ENCODE measurements at places on chromosomes 4 and X.

DNA sequence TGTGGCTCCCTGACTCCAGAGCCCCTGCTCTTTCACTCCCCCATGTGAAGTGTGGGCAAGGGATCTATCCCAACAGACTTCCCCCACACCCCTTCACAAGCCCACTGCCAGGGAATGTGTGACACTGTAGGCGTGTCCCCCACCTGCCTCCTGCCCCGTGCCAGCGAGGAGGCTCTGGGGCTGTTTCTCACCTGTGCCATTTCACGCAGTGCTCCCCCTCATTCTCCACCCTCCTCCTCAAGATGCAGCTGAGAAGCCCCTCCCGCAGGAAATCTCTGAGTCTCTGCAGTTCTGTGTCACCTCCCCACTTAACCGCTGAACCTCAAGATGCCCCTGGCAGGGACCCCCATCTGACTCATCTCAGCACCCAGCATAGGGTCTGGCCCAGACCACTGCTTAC, 5.4 kb downstream of the MAN2B2 start:
- no peak for DNase-seq

- no peak for DNase-seq
These were observed 373.1 kb upstream of the HS3ST1 start for GRCh38 chr4:11801466-11802446.

- DNase-seq = peak; percentile 62
These were observed 14.3 kb upstream of the CORIN start for GRCh38 chr4:47852136-47852535.

DNA sequence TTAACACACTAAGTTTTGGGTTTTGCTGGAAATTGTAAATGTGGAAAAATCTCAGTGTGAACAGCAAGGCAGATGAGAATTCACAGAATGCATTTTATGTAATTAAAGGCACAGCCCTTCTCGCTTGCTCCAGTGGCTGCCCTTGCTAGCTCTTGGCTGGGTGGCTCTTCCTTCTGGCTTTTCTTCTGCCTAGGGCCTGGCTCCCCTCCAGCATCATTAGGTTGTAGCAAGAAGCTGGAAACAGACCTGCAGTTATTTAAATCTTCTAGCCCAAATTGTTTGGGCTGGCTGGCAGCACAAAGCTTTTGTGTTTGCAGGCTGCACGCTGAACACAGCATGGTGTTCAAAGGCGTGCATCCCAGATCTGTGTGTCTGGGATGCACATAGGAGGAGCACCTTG, 56.5 kb downstream of the LIMCH1 start:
- peak; percentile 27 for DNase-seq

DNA sequence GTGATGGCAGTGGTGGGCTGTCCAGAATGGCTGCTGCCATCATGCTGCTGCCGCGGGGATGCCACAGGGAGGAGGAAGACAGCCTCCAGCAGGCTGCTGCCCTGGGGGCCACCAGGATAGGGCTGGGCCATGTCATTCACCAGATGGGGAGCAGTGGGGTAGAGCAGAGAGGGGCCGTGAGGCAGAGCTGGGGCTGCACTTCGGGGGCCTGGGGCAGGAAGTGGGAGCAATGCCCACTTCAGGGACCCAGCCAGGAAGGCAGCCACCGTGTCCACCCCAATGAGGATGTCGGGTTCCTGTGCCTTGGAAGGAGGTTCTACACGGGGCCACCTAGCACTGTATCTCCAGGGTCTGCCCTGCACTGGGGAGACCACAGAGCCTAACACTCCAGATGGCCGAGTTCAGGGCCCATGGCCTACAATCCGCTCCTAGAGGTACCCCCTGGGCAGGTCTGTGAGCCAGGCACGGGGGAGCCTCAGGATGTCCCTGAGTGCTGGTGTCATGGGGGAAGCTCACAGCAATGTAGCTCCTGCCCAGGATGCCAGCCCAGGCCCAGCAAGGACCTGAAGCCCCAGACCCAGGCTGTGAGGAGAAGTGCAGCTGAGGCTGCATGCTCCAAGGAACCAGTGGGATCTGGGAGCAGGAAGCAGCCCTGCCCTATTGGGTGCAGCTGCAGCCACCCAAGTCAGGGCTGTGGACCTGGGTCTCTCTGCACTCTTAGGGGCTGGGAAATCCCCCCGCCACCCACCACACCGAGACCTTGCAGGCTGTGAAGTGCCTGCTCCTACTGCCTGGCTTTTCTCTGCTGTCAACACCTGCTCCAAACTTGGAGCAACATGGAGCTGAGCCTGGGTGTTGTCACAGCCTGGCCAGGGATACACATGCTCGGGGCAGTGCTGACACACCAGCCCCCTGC, 140.3 kb downstream of the PDHA2 start:
- DNase-seq = no peak

GRCh38 chr4:127491571-127491970, 141.2 kb upstream of the INTU start:
- DNase-seq = no peak

- no peak for DNase-seq
These were observed 35.9 kb downstream of the MAGEA1 start for GRCh38 chrX:153214934-153215333.

- DNase-seq = no peak
These were observed 48.3 kb downstream of the STBD1 start for GRCh38 chr4:76354517-76355473.

DNA sequence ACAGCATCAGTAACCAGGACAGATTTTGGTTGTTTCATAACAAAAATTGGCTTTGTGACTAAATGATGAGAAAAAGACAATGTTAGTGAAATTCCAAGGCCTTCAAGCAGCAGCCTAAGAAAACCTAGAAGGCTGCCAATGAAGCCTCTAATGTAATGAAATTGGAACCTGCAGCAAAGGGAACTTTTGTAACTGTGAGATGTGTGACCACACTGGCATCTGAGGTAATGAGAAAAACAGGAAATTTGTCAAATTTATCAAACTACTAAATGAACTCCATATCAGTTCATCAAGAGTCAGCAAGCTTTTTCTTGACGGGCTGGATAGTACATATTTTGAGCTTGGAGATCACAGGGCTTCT, 30.4 kb upstream of the EMCN start:
- no peak for DNase-seq

DNA sequence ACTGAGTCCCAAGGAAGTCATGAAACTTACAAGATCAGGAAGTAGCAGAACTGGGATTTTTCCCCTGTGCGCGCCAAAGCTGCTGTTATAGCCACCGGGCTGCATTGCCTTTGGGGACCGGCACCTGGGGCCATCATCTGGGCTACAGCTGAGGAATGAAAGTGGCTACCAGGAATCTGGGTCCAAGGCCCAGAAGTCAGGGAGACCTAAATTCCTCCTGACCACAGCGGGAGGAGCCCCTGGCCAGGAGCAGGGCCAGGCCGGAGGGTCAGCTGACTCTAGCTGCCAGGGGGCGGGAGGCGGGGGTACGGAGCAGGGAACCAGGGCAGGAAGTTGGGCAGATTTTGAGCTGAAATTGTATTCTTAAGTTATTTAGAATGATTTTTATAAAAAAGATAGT, 242.4 kb downstream of the EVC2 start:
- no peak for DNase-seq

- no peak for DNase-seq
These were observed 17.0 kb downstream of the SDAD1 start for GRCh38 chr4:75973766-75974165.

DNA sequence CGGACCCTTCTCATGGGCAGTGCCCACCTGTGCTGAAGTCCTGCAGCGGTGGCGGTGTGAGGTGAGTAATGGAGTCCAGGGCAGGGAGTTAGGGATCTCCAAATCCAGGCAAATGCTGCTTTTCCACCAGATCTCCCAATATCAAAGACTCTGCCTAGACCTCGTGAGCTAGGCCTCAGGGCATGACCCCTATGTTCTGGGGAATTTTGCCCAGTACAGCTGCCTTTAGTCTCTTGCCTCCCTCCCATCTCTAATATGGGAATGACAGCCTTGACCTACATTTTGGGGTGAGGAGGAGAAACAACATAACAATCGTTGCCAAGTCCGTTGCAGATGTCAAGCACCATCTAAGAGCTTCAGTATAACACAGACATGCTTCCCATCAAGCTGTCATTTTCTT, 7.3 kb downstream of the PAK3 start:
- DNase-seq = no peak

- no peak for DNase-seq
These were observed at the start of gene GPRASP3 for GRCh38 chrX:102720237-102721168. GPRASP3 (plus strand) TSS chrX:102720743; CDS start chrX:102748996, 28,253 bp downstream.
